ENCODE measurements at places on chromosomes 5 and 9.

GRCh38 chr9:86926145-86926544 lies 21.2 kb downstream of the GAS1 start:
- DNase-seq, result no peak

DNA sequence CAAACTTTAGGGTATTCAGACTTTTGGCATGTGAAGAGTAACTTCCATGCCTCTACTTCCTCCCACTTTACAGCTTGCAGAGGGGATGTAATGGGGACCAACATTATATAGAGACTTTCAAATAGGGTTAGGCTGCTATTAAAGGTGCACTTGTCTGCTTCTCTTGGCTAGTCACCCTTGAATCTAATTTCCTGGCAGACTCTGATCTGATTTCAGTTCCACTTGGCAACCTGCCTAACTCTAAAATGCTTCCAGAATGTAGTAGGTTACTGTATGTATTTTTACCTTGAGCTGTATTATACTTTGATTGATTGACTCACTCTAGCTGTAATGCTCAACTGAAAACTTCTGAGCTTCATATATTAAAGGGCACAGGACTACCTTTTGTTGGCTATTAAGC lies 693.4 kb downstream of the KCTD16 start:
- DNase-seq, result no peak

GRCh38 chr5:89849830-89850512 lies 559.6 kb downstream of the CETN3 start:
- DNase-seq, result no peak

GRCh38 chr5:159797261-159797970 lies 118.9 kb upstream of the ADRA1B start:
- DNase-seq, result no peak

GRCh38 chr9:98652741-98653140 lies 56.0 kb downstream of the GABBR2 start:
- DNase-seq, result no peak

DNA sequence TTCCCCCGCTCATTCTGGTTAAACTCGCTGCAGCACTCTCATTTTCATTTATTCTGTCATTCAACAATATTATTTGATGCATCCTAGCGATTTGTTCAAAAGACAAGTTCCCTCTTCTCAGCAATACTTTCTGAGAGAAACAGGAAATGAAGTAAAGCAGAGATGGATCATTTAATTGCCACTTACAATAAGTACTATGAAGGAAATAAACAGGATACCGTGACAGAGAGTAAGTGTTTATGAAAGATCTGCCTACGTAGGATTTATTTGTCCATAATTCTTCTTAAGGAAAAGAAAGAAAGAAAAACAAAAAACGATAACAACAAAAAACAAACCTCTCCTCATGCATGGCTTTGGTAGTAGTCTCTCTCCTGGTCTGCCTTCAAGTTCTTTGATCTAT lies 406.8 kb upstream of the ZNF608 start:
- DNase-seq, result no peak

DNA sequence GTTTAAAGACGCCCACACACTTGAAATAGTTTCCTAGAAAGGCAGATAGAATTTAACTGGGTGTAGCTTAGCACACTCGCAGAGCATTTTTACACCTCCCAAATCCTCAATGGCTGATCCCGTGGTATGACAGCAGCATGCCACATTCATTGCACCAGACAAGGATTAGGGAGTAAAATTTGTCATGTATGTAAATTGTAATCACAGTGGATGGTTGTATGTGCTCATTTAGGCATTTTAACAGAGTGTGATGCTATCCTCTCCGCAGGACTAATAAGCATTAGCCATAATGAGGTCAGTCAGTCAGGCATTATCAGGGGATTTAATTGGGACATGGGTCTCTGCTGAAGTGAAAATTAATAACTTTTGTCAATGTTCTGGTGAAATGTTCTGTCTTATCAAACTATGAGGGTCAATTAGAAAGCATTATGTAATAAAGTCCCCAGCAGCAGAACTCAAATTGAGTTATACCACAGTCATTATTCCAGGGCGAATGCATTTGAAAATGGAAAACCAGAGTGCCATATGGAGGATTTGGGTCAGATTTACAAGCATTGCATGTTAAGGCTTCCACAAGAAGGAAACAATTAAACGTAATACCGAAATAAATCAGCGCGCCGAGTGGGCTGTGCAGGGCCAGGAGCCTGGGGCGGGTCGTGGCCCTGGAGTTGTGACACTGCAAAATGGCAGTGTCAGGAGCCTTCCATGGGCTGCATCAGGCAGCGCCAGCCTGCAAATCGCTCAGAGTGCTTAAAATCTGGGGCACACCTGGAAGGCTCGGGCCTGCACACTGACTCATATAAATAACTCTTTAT lies 602.2 kb downstream of the BNC2 start:
- DNase-seq, result no peak

GRCh38 chr5:93915142-93915553 lies 173.7 kb upstream of the POU5F2 start:
- DNase-seq, result no peak

- DNase-seq, result no peak
Measured at GRCh38 chr5:147309621-147310020, 74.8 kb downstream of the STK32A start.

GRCh38 chr5:120516805-120517204 lies 52.7 kb downstream of the PRR16 start:
- no peak for DNase-seq

- DNase-seq, result no peak
Measured at GRCh38 chr9:28547527-28547926, 974.2 kb upstream of the C9orf72 start.

GRCh38 chr5:32740651-32741050 lies 29.5 kb downstream of the NPR3 start:
- DNase-seq, result no peak

DNA sequence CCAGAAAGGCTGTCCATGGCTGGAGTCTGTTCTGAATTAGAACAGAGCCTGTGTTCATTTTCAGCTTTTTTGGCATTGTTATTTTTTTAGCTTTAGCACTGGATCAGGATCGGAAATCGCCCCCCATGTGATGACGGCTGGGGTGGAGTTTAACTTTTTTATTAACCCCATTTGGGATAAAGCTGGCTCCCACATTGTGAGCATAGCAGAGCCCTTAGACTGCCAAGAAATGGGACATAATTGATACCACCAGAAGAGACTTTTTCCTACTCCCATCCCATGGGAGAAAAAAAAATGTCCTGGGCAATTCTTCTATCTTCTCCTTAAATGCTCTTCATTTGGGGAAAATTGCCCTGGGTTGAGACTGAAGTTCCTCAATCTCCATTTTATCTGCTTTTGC lies 52.4 kb downstream of the SLIT3 start:
- DNase-seq, result no peak

- DNase-seq, result no peak
Measured at GRCh38 chr9:79778581-79778980, 206.8 kb downstream of the TLE4 start.

DNA sequence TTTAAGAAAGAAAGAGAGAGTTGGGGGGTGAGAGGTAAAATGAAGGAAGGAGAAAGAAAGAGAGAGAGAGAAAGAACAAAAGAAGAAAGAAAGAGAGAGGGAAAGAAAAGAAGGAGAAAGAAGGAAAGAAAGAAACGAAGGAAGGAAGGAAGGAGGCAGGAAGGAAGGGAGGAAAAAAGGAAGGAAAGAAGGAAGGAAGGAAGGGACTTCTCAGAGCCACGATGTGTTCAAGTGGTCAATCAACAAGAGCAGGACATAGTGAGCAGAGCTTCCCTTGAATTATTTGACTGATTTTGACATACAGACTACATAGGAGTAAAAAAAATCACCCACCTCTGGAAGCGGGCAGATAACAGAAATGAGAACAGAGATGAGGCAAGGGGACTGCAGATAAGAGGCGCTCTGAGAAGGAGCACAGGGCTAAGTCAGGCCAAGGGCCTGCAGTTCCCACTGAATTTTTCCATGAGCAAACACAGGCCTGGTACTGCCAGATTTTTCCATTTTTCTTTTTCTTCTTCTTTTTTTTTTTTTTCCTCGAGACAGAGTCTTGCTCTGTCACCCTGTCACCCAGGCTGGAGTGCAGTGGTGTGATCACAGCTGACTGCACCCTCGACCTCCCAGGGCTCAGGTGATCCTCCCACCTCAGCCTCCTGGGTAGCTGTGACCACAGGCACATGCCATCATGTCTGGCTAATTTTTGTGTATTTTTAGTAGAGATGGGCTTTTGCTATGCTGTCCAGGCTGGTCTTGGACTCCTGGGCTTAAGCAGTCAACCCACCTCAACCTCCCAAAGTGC lies 77.7 kb upstream of the IL17B start:
- no peak for DNase-seq

- DNase-seq, result no peak
Measured at GRCh38 chr5:33807771-33808170, 84.0 kb downstream of the ADAMTS12 start.

GRCh38 chr5:112604732-112605630 lies 132.7 kb upstream of the APC start:
- no peak for DNase-seq

GRCh38 chr5:107401470-107402122 lies 269.1 kb downstream of the EFNA5 start:
- DNase-seq, result no peak

DNA sequence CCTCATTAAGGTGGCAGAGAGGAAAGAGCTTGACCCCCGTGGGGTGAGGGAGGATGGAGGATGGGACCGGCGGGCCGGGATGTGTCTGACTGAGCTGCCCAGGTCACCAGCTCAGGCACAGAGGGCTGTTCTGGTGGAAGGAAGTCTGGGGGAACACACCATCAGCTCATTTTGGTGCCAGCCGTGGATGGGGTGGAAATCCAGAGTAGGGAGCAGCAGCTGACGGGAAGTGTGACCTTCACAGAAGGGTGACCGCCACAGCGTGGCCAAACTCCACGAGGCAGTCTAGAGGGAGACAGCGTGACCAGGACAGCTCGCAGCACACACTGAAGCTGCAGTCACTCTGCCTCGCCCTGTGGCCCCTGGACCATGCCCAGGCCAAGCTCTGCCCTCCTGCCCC lies 45.3 kb upstream of the PHYKPL start:
- DNase-seq, result no peak

All from stimulated activated CD4-positive, alpha-beta T cell treated with anti-CD3 and anti-CD28 coated beads, Interleukin-2, amount 100 ng/mL, for 24 hours (primary cell).